ENCODE measurements at places on chromosomes 4 and X.

- no peak for DNase-seq
Measured at GRCh38 chrX:28586286-28586685, 960 bp upstream of the IL1RAPL1 start.

DNA sequence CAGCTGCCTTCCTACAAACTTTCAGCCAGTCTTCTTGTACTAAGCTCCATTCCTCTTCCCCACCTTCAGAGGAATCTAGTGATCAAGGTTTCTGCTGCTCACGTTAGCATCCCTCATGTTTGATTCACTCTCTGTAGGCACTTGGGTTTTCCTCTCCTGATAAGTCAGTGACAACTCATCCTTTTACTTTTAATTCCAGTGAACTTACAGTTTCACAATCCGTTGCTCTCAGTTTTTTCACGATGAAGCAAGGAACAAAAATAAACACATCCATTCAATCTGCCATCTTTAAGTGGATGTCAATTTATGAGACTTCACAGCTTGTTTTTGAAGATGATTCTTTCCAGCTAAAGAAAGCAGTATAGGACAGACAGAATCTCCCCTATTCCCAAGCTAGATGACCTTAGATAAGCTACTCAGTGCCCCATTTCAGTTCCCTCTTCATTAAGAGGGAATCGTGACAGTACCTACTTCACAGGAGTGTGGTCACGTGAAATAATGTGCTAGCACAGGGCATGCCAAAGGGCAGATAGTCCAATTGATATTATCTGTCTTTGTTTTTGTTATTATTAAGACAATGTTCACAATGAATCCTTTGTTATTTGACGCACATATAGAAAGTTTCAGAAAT is 234.3 kb downstream of the PALLD start:
- DNase-seq: no peak

GRCh38 chrX:143873343-143873742 is 10.5 kb upstream of the UBE2NL start:
- DNase-seq: no peak

- no peak for DNase-seq
Measured at GRCh38 chr4:146643812-146644401, 5.2 kb downstream of the POU4F2 start.

GRCh38 chrX:121570072-121570841 is 522.8 kb downstream of the GLUD2 start:
- DNase-seq: no peak

DNA sequence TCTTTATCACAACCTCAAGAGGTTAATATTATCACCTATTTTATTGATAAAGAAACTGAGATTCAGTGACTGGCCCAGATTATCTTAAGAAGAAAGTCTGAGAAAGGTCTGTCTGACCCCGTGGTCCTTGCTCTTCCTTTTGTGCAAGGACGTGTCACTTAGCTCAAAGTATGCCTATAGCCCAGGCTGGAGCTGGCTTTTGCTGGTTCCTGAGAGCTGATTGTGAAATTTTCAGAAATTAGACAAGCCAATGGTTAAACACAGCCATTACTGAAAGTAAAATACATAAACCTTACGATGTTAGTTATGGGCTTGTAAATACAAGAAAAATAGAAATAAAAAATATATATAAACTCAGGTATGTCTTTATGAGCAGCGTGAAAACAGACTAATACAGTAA is 70.1 kb downstream of the CHRNA9 start:
- no peak for DNase-seq

- DNase-seq: no peak
Measured at GRCh38 chr4:96352051-96352517, 512.2 kb downstream of the PDHA2 start.

DNA sequence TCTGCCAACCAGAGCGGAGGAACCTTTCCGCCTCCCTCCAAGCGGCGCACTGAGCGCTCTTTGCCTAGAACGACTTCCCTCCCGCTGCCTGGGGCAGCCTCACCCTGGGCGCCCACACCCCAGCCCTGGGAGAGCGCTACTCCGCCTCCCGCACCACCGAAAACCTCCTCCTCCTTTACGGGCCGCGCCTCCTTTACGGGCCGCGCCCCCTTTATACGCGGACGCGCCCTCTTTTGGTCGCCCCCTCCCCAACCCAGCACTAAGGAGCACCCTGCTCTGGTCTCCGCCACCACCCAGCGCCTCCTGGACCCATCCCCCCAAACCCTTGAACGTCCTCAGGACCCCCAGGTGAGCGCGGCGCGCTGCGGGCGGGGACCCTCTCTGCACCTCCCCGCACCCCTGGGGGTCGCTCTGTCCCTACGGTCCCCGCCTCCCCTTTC is 586 bp upstream of the NSG1 start:
- DNase-seq: no peak

GRCh38 chrX:139890991-139891700 is 41.7 kb downstream of the ATP11C start:
- no peak for DNase-seq

GRCh38 chr4:59307609-59308008 is 1892.5 kb upstream of the ADGRL3 start:
- DNase-seq: no peak

DNA sequence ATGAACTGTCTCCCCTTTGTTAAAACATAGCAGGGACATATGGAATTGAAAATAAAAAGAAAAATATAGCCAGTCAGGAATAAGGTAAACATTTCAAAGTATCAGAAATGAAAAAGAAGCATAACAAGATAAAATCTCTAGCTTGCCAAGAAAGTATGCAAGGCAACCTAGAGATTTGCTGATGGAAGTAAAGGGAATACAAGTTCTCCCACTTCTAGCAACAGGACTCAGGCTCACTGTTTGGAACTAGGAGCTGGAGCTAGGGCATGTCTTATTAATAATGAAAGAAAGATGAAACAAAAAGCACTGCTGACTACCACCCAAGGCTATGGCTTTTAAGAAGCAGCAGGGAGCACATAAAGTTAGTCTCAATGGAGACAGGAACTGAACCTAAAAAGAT is 18.2 kb downstream of the ANKRD50 start:
- no peak for DNase-seq

DNA sequence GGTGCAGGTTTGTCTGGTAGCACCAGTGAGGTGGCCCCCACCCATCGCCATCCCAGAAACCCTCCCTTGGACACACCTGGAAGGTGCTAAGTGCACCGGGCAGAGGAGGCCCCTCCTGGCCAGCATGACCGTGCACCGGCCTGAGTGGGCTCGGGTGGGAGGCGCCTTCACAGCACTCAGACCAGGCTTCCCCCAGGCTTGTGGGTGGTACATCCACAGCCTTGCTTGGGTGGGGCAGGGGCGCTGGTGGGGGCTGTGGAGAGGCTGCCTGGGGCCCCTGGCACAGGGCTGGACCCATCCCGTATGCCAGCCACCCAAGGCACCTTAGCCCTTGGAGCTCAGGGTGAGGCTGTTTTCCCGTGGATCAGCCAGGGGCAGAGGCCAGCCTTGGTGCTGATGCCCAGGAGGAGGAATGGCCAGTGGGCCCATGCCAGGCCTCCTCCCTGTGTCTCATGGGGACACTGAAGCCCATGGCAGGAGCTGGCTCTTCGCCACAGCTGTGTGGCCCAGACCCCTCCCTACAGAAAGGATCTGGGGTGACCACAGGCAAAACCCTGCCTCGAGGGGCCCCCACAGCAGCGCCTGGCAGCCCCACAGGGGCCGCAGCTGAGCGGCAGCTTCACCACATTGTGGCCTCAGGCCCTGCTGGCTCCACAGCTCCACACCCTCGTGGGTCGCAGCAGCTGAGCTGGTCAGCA is 21.4 kb downstream of the NKX1-1 start:
- no peak for DNase-seq

DNA sequence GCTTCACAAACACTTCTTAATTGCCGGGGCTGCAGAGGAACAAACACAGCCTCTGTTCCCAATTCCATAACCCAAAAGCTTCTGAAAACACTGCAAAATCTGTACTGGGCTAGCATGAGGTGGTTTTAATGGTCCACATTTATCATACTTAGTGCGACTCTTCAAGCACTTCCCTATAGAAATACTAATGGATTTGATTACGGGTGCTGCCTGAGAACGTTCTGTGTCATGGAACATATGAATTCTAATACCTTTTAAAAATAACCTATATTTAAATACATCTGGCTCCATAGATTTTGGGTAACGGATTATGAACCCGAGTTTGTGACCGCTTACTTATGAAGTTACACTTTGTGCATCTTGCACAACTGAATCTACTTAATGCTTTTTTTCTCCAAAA is 35.4 kb upstream of the STS start:
- DNase-seq: no peak

DNA sequence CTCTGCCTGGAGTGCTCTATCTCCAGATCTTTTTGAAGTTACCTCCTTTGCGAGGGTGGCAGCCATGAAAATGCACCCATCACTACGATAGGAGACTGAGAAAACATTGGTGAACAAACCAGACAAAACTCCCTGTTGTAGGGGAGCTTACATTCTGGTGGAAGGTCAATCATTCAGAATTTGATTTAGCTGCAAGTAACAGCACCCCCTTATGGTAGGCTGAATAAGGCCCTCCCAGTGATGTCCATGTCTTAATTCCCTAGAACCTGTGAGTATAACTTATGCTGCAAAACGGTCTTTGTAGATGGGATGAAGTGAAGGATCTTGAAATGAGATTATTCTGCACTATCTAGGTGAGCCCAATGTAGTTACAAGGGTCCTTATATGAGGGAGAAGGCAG is 5.6 kb upstream of the TEC start:
- no peak for DNase-seq

GRCh38 chr4:87843936-87844335 is 11.2 kb downstream of the MEPE start:
- peak; percentile 16 for DNase-seq

DNA sequence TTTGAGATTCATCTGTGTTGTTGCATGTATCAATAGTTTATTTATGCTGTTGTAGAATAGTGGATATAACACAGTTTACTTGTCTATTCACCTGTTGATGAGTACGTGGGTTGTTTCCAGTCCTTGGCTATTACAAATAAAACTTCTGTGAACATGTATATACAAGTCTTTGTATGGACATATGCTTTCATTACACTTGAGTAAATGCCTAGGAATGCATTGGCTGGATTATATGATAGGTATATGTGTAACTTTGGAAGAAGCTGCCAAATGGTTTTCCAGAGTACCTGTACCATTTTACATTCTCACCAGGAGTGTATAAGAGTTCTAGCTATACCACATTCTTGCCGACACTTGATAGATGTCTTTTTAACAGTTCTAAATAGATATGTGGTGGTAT is 16.5 kb downstream of the ART3 start:
- DNase-seq: no peak

DNA sequence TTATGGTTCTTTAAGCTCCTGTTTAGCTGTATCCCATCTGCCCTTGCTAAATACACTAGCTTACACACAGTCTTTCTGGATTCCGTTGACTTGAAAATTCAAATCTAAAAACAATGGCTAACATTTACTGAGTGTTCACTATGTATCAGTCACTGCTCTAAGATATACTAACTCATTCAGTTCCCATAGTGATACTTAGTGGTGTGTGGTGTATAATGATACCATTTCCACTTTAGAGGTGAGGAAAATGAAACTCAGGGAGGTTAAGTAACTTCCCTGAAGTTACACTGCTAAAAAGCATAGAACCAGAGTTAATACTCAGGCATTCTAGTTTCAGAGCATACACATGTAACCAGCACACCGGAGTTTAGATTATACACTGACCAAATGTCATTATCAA is 762.0 kb downstream of the GRID2 start:
- no peak for DNase-seq

DNA sequence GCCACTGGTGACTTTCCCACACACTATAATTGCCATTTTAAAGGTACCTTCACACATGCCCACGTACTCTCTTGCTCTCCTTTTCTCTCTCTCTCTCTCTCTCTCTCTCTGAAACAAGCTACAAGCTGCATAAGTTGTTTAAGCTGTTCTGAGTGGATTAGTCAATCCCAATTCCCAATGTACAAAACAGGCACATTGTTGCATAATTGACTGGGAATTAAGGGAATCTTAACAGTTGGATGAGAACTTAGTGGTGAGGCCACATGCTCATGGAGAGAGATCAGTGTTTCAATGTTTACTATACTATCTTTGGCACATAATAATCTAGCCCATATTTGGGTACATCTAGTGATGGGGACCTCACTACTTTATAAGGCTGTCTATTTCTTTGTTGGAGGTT is 123.3 kb downstream of the ARHGEF9 start:
- DNase-seq: no peak

DNA sequence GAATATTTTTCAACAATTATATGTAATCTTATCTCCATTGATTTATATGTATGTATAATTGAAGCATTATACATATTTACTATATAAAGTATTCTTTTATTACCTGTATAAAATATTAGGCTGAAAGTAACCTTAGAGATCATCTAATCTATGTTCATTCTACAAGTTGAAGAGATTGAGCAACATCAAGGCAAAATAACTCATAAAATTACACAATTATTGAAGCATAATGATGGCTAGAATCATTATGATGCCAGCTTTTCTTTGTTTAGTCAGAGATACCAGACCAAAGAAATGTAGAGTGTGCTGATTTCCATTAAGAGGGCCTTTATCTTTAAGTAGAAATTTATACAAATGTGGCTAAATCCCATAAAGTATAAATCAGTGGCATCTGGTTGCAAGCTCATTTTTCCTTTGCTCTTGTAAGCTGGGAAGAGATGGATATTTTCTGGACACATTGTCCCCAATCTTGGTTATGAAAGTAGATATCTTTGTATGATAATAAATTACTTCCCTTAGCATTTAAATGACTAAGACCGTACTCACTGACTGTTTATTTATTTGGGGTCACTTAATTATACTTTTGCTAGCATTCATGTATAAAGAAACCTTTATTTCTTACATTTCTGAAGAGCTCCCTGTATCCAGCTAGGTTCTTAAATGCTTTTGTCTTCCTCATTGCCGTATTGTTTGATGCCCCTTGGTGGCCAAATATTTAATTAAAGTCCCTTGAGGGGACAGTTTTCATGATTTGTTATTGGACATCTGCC is 339.8 kb downstream of the PCDH7 start:
- DNase-seq: no peak

DNA sequence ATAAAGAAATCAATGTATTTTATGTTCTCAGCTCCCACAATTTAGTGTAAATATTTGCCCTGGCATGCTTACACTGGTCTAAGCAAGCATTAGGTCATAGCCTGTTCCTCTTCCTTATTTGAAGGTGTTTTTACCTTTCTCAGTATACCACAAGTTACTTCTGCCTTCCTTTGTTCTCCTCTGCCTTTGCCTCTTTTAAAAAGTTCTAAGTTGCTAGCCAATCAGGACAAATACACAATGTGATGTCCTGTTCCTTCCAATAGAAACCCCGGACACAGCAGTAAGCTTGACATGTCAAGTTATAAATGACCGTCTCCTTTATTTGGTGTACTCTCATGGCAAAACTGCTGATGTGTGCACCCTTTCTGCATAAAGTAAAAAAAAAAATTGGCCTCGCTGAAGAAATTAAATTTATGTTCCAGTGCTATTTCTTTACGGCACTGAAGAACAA is 49.4 kb downstream of the UGT2B10 start:
- DNase-seq: no peak

GRCh38 chrX:112473654-112474053 is 206.1 kb downstream of the LHFPL1 start:
- no peak for DNase-seq

GRCh38 chrX:150226223-150226965 is 136.7 kb upstream of the MAMLD1 start:
- DNase-seq: no peak

GRCh38 chr4:85500110-85500867 is 25.3 kb downstream of the ARHGAP24 start:
- no peak for DNase-seq

All from NCI-H187 (cell line).